ENCODE measurements at places on chromosomes 2 and 18.

DNA sequence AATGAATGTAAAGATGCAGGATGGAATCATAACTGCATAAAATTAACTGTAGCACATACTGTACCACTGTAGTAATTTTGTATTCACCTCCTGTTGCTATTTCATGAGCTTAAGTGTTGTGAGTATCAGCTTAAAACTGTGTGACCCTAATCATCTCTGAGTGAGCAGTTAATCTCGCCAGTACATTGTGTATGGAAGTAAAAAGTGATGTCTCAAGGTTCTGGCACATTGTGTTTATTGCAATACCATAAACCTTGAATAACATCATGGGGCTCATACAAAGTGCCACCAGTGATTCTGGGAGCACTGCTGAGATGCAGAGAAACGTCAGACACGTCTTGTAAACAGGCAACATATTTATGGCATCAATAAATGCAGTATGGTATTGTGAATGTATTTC is 124.5 kb downstream of the PMAIP1 start:
- DNase-seq = no peak

GRCh38 chr2:127115471-127116199 is 8.7 kb upstream of the BIN1 start:
- no peak for DNase-seq

DNA sequence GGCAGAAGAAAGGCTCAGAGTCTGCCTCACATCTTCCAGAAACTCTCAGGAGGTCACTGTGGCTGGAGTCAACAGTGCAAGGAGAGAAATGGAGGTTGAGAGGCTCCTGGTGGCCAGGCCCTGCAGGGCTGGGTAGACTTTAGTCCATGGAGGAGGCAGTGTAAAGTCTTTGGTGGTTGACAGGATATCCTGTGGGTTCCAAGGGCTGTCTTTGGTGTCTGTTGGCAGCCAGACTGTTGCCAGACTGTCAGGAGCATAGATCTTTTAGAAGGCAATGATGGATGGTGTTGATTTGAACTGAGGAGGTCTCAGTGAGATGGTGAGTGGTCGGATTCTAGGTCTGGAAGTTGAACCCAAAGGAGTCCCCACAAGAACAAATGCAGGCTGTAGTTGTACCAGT is 45.0 kb upstream of the SKOR2 start:
- no peak for DNase-seq

DNA sequence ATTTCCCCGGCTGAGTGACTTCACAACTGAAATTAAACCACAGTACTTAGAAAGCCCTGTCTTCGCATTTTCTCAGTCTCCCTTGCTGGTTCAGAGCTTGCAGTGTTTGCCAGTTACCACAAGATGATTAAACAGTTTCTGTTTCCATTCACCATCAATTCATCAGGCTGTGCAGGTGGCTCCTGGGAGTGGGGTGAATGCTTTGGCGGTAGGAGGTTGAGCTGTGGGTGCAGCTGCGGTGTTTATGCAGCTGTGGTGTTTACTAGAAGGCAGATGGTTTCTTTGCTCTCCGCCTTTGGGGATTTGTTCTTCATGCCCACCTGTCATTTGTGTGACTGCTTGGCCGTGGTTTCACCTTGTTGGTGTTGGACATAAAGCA is 16.1 kb downstream of the ACOXL start:
- peak; percentile 77 for DNase-seq

DNA sequence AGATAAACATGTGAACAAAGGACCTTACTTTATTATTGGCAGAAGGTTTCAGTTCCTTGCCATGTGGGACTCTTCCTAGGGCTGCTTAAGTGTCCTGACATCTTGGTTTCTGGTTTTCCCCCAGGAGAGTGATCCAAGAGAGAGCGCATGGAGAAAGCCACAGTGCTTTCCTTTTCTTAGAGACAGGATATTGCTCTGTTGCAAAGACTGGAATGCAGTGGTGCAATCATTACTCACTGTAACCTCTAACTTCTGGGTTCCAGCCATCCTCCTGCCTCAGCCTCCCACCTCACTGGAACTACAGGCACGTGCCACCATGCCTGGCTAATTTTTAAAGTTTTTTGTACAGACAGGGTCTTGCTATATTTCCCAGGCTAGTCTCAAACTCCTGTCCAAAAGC is 38.1 kb upstream of the TCF7L1 start:
- DNase-seq = no peak

GRCh38 chr2:30601375-30601774 is 154.3 kb downstream of the LCLAT1 start:
- DNase-seq = no peak

DNA sequence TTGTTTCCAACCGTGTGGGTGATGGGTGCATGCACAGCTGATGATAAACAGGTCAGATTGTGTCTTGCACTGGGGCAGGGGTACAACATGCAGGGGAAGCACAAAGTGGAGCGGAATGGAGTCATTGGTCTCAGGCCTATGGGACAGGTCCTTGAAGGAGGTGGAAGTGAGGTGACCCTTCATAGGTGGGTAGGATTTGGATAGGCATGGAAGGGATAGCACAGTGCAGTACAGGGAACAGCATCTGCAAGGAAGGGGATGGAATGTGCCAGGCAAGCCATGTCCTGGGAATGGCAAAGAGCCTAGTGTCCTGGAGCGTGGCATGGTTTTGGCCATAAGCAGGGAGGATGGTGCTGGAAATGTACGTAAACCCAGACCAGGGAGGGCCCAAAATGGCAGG is 143.9 kb downstream of the CAPN13 start:
- DNase-seq = no peak

GRCh38 chr2:111957872-111958354 is 59.5 kb downstream of the MERTK start:
- DNase-seq = no peak

DNA sequence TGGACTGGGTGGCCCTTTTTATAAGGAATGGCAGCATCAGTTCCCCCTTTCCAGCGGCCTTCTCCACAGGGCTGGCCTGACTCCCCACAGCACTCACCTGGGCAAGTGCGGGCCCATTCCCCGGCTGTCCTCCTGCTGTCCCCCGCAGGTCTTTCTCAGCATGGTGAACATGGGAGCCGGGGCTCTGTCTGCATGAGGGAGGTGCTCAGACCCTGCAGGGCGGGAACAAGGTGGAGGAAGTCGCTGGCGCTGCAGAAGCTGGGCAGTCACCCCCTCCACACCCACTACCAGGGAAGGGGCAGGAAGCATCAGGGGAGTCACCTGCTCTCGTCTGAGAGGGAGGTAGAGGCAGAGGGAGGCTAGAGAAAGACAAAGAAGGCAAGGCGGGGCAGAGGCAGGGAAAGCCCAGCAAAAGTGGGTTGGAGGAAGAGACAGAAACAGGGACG is 12.2 kb downstream of the HES6 start:
- no peak for DNase-seq

- DNase-seq = no peak
These were observed 73.2 kb downstream of the MAP4K4 start for GRCh38 chr2:101770726-101771125.

- DNase-seq = no peak
These were observed 11.1 kb downstream of the SLC30A3 start for GRCh38 chr2:27251766-27252165.

GRCh38 chr2:43540021-43540779 is 55.6 kb downstream of the THADA start:
- DNase-seq = no peak

DNA sequence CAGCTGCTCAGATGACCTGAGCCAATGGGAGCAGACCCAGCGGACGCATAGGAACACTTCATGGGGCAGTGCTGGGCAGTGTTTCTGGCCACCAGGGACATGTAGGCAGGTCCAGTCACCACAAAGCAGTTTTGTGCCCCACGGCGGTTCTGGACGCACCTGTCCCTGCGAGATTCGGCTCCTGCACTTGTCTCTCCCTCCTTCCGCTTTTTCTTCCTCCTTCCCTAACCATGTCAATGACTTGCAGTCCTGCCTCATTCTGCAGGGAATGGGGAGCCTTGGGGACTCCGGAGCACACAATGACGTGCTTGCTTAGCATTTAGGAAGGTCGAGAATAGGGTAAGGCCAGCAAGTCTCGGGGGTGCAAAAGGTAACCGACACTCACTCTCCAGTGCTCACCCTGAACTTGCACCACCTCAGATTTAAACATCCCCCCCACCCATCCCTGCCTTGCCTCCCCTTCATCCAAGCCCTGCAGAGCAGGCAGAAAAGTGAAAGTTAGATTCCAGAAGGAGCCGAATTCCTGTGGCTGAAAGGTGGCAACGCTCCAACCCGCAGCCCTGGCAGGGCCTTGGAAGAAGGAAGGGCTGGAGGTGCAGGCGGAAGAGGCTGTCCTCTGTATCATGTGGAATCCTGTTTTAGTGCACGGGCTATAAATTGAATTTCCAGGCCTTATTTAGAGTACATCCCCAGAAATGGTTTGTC is 40.5 kb upstream of the ATG16L1 start:
- DNase-seq = no peak

DNA sequence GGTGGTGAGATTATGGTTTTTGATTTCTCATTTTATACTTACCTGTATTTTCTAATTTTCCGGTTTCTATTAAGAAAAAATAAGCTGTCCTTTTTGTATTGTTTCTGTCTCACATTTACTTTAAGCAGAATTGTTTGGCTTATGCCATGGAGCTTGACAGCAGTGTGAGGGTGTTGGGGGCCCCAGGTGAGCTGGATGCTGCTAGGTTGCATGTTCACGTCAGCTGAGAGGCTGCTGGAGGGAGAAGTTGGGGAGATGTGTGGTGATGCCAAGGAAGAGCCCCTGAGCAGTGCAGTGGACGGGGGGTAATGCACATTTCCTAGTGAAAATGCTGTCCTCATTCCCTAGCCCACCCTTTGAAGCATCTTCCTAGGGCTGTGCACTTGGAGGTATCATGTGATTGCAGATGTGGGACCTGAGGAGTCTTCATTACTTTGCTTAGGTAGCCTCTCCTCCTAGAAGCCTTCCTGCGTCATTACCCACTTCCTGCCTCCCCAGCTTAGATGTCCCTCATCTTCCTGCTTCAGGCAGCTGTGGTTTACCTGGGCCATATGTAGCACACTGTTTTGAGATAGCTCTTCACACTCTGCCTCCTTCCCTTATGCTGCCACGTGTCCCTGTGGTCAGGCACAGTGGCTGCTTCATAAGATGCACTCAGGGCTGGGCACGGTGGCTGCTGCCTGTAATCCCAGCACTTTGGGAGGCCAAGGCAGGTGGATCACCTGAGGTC is 16.2 kb downstream of the ATG16L1 start:
- peak; percentile 75 for DNase-seq

GRCh38 chr2:229601396-229601795 is 113.0 kb downstream of the DNER start:
- no peak for DNase-seq

DNA sequence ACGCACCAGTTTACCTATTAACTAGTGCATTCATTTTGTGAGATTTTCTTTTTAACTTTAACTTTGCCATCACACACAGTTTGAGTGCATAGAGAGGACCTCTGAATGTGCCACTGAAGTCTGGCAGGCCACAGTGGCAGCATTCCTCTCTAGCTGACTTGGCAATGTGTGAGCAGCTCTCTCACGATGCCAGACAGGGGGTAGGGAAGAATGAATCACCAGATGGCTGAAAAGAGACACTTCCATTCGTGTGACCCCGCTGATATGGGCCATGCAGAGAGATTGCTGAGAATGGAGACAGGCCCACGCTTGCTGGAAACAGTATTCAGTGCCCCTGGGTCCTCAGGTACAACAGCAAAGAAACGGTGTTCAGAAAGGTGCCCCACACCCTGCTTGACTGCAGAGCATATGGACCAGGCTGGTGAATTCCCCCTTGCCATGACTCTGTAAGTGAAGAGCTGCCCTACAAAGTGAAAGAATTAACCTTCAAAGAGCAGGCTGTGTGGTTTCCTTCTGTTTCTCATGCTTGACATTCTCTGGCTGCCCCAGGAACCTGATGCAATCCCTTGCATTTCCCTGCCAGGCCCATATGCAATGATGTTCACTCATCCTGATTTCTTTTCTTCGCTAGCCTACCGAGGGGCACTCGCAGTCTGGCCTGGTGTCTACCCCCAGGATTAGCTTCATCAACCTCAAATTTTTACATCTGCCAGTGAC is 236.1 kb downstream of the CDH20 start:
- DNase-seq = no peak

- no peak for DNase-seq
These were observed 241.4 kb downstream of the KCNS3 start for GRCh38 chr2:18119883-18120282.

DNA sequence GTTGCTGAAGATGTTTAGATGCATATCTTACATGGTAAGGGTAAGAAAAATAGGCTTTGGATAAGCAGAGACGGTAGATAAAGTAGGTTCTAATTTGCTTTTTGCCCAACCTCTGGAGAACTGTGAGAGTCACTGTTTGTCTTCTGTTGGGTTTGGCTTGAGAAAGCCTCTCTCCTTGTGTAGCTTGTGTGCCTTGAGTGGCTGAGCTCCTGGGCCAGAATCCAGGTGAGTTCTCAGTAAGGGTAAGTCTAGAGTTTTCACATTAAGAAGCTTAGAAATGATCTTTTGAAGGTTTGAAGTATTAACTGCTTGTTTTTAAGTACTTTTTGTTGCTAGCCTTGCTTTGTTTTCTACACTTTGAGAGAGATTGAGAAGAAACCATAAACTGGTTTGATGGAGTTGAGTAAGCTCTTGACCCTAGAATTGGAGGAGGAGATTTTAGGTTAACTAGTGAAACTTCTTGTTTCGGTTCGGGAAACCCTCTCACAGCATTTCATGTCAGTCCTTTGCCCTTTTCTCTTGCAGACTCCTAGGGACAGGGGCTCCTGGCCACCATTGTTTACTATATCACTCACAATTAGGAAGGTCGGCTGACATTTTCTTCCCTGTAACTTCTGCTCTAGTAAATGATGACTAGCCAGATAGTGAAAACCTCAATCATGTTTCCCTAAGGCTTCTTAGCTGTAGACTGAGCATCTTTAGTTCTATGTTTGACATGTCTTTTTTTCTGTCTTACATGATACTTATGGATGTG is 26.0 kb downstream of the MAP4K4 start:
- DNase-seq = no peak

- DNase-seq = no peak
These were observed 120.3 kb upstream of the DSEL start for GRCh38 chr18:67636597-67637385.
